HEK293T (cell line): ENCODE measurements at places on chromosomes 16 and 17.

DNA sequence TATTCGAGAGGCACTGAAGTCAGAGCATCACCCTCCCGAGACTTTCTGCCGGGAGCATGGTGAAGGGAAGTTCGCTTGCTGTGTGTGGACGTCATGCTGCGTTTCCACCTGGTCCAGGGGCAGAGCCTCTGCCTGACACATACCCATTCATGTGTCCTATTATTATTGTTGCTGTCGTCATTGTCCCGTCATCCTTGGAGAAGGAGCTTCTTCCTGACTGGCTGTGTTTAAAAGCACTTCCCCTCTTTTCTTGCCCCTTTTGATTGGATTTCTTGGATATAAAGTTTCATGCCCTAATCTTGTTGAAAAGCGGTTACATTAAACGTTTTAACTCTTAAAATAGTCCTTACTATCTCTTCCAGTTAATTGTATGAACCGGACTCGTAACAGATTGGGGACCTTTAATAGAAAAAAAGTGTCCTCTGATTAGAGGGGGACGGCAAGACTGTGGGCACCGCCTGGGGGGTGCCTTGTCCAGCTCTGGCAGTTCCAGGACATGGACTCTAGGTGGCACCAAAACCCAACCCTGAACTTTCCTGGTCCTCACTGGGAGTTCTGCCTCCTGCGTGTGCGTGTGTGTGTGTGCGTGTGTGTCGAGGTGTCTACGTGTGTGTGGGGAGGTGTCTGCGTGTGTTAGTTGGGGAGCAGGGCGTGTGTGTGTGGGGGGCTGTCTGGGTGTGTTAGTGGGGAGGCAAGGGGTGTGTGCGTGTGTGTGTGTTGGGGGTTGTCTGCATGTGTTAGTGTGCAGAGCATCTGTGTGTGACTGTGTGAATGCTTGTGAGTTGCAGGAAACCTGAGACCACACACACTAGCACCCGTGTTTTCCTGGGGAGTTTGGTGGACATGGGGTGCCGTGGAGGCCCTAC lies 133.3 kb upstream of the CIBAR2 start:
- peak; percentile 73 for DNase-seq

DNA sequence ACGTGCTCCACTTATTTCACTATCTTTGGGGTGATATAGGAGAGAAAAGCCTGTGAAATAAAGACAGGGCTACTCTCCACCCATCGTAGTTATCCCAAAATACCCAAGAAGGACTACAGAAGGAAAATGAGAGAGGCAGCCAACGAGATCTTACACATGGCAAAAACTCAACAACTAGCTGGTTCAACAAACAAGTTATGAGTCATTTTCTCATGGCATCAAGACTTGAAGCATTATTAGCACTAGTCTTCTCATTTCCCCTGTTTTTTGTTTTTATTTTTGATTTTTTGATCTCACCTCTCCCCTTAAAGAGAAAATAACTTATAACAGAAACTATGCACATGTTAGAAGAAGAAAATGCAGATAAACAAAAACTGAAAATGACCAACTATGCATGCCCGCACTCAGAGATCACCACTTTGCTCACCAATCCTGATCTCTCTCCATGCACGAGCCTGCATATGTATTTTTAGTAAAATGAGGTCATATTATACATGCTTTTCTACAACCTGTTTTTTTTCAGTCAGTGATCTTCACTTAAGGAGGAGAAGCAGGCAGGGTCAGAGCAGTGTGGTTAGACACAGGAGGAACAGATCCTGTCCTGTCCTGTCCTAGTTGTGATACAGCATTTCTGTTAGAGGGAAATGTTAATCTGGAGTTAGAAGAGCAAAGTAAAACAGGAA lies 22.8 kb downstream of the FAM117A start:
- DNase-seq = no peak

GRCh38 chr16:46737621-46738214 lies 10.4 kb downstream of the MYLK3 start:
- no peak for DNase-seq

GRCh38 chr16:86304868-86305267 lies 205.5 kb upstream of the FOXF1 start:
- no peak for DNase-seq

GRCh38 chr17:31397256-31397939 lies 5.9 kb downstream of the RAB11FIP4 start:
- DNase-seq = no peak

- no peak for DNase-seq
These were observed 19.4 kb downstream of the AXIN2 start for GRCh38 chr17:65542067-65542466.

DNA sequence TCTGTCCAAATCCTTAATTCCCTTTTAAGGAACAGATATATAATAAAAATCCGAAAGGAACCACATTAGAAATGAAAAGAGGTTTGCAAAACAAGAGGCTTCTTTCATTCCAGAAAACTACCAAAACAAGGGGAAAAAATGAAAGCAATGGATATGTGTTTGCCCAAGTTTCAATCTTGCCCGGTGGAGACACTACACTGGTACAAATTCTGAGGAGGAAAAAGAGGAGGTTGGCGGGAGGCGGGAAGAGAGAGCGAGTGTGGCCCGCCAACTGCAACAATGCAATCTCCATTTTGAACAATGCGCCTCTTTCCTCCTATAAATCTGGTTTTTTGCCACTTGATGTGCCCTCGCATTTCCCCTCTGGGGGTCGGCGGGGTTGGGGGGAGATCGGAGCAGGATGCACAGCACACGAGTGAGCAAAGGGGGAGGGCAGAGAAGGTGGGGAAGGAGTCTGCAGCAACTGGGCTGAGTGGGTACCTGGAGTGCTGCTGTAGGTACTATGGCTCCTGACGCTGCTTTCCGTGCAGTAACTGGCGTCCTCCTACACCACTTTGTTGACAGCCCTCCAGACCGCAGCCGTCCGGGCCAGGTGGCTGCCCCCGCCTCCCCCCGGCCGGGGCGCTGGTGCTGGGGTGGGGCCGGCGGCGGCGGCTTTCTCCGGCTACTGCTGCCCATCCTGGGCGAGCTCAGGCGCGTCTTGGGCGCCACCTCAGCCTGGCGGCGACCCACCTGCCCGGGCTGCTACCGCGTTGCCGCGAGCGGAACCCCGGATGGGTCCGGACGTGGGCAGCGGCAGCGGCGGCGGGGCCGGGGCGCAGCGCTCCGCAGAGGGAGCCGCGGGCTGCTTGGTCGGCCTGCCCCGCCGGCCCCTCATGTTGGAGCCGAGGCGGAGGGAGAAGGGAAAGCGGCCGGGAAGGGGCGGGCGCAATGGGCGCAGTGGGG lies 93.8 kb upstream of the PLEKHM1 start:
- DNase-seq = peak; percentile 36

GRCh38 chr16:68289202-68289601 lies 21.5 kb downstream of the SLC7A6OS start:
- no peak for DNase-seq

GRCh38 chr16:57669476-57670162 lies 1.5 kb downstream of the ADGRG3 start:
- no peak for DNase-seq

DNA sequence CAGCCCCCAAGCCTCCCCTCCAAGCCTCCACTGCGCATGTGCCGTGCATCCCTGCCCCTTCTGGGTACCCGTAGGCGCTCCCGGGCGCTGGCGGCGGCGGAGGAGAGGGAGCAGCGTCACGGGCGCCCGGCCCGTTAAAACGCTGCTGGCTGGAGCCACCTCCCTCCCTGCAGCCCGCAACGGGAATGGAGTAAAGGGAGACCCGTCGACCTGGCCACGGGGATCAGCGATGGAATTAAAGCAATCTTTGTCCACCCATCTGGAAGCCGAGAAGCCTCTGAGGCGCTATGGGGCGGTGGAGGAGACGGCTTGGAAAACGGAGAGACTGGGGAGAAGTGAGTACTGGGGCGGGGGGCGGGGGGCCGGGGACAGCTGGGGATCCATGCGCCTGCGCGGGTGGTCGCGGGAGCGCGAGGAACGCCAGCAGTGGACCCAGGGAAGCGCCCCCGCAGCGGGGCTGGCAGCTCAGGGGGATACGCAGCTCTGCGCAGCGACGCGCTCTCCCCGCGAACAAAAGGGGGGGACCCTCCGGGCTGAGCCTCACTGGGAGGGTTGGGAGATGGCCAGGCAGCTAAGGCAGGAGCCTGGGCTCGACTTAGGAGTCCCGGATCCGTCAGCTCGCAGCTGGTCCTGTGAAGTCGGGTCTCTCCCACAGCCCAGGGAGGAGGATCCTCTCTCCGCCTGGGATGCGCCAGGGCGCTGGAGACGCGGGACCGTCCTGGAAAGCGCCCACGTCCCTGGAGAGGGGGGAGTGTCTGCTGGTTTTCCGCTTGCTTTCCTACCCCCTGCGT lies at the start of gene BMERB1:
Gene BMERB1, plus strand, starts transcription at position 164 of the 791 bp plus-strand sequence. Its CDS starts 66 bp downstream, at position 230.
- DNase-seq = peak; percentile 66

- no peak for DNase-seq
These were observed 6.1 kb upstream of the SERPINF2 start for GRCh38 chr17:1736348-1737281.
